ENCODE measurements at places on chromosomes 5 and 9.

GRCh38 chr9:14270358-14271092 lies 43.4 kb downstream of the NFIB start:
- no peak for DNase-seq

- DNase-seq, result no peak
These were observed 12.2 kb upstream of the TNC start for GRCh38 chr9:115130176-115130575.

DNA sequence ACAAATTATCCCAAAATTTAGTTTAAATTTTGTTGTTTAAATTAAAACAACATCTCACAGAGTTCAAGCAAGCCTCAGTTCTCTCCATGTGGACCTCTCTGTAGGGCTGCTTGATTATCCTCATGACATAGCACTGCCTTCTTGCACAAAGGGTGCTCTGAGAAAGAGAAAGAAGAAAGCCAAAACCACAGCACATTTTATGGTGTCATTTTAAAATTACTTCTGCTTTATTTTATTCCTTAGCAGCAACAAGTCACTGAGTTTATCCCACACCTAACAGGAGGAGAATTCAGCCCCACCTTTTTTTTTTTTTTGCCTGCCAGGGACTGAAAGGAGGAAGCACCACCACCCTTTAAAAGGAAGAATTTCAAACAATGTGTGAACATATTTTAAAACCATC lies 12.8 kb upstream of the KCNV2 start:
- DNase-seq, result peak; percentile 49

DNA sequence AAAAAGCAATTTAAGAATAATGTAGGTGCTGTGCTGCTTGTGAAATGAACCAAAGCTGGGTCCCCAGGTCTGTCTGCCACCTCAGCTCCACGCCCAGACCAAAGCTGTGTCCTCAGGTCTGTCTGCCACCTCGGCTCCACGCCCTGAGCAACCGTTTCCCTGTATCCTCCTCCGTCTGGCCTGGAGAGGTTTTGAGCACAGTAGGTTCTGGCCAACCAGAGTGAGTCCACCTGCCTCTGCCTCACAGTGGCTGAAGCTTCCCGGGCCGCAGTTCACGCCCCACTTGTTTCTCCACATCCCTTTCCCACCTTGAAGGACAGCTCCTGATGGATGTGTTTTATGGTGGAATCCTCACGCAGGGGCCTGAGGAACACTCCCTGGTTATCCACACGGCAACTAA lies 120.5 kb downstream of the ADAMTS2 start:
- DNase-seq, result no peak

- no peak for DNase-seq
These were observed 118.3 kb downstream of the PIK3R1 start for GRCh38 chr5:68333649-68334552.

DNA sequence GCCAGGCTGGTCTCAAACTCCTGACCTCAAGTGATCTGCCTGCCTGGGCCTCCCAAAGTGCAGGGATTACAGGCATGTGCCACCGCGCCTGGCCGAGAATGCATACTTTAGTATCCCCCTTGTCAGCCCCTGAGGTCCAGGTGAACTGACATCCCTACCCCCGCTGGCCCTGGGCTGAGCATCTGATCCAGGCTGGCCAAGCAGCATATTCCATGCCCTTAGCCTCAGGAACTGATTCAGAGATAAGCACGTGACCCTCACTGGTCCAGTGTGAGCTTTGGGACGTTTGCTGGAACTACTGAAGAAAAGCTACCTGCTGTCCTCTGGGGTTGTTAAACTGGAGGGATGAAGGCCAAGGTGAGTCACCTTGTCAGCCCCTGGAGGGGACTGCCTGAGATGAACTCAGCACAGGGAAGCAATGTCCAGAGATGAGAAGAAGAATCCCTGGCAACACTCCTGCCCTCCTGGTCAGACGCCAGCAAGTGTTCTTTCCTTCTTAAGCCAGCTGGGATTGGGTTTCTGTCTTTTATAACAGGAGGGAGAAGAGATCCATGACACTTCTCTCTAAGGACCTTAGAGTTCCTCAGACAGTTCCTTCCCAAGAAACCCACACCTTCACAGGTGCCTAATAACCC lies 59.1 kb upstream of the FBXW11 start:
- DNase-seq, result no peak

DNA sequence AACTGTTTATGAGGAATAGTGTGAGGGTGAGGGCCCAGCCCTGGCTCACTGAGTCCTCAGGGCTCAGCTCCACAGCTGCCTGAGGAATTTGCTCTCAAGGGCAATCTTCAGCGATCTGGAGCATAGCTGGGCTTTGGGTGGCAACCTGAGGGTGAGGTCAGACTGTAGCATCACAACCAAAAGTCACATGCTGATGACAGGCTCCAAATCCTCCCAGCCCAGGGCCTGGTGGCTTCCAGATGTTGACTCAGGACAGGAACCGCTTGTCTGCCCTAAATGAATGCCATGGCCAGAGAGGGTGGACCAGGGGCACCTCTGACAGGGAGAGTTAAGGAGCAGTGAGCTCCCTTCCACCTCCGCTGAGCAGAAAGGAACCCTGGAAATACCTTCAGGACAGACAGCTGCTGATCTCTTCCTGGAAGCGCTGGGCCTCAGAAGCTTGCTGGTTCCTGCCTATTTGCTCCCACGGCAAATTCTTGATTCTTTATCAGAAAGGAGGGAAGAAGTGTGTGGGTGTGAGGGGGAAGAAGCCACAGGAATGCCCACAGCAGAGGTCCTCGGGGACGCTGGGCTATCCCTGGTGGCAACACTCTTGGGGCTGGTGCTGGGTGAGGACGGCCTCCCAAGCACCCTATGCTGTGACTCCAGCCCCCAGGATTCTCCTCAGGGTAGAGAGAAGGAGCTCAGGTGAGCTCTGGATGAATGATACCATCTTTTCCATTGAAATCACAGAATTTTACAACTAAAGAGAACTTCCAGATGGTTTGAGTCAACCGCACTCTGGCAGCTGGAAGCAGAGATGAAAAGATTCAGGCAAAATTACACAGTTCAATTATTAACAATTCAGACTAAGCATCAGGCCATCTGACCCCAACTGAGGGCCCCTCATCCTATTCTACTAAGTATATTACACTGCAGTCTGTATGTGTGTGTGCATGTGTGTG lies 13.8 kb upstream of the CTSL start:
- no peak for DNase-seq

- peak; percentile 41 for DNase-seq
These were observed 757 bp downstream of the NRARP start for GRCh38 chr9:137301081-137301947.

DNA sequence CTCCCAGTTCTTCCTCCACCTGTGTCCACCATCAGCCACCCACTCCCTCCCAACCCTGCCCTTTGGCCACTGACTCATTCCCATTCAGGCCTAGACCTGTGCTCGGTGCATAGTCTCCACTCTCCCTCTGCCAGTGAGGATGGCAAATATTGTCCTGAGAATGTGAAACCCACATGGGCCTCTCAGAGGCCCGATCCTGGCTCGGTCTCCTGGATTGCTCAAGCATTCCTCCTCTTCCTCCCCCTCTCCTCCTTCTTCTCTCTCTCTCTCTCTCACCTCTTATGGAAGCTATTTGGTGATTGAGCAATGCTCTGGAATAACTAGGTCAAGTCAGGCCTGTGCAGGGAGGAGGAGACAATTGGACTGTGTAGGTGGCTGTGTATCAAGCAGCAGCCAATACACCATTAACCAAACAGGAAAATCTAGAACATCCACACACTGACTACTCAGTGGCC lies 99.9 kb downstream of the KLF4 start:
- DNase-seq, result no peak

GRCh38 chr9:19420877-19421276 lies 12.1 kb downstream of the ACER2 start:
- DNase-seq, result no peak

- DNase-seq, result no peak
These were observed 204.8 kb upstream of the PIK3R1 start for GRCh38 chr5:68010740-68011139.

GRCh38 chr9:121813519-121814210 lies 162.2 kb downstream of the DAB2IP start:
- DNase-seq, result no peak

GRCh38 chr5:104977529-104977928 lies 1414.9 kb upstream of the NUDT12 start:
- no peak for DNase-seq

GRCh38 chr5:118789366-118789765 lies 199.0 kb downstream of the DTWD2 start:
- no peak for DNase-seq

- no peak for DNase-seq
These were observed 155.7 kb upstream of the PAPPA start for GRCh38 chr9:115997923-115998322.

GRCh38 chr5:178431782-178432165 lies 158.4 kb downstream of the COL23A1 start:
- DNase-seq, result no peak

- DNase-seq, result no peak
These were observed 6.9 kb upstream of the WDR5 start for GRCh38 chr9:134128727-134129679.

- DNase-seq, result no peak
These were observed 480.9 kb downstream of the MTRR start for GRCh38 chr5:8349855-8350254.

- DNase-seq, result peak; percentile 70
These were observed 78.9 kb upstream of the RPS23 start for GRCh38 chr5:82356808-82357671.

DNA sequence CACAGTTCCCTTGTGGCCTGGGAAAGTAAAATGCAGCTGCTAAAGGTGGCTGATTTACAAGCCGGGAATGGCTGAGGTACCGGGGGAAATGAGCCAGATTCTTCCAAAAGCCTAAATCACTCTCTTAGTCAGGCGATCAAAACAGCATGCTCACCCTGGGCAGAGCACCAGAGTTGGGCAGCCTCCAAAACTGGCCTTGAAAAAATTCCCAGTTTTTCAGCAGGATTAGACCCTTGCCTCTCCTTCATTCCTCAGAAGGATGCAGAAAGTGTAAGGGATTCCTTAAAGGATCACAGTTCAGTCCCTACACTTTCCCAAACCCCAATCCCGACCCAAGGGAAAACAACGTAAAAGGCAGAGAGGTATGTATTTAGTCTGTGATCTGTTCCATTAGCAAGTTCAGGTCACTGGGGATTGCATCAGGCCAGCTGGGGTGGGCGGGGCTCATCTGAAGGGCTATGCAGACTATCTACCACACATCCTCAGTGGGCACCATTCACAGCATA lies 16.9 kb downstream of the TMEM174 start:
- DNase-seq, result no peak
